Esophagus muscularis mucosa (tissue), 4 donors: ENCODE measurements at places on chromosomes 2 and 18. TPM values are rescaled to one million over a fixed set of nuclear protein-coding genes. Genes with fewer than 3 reads are reported as not detected.
A peak's percentile ranks its signal among the peaks of the same experiment; 100 is the strongest.

The ACTR1B gene
- total RNA-seq, result 86.1 TPM

DNA sequence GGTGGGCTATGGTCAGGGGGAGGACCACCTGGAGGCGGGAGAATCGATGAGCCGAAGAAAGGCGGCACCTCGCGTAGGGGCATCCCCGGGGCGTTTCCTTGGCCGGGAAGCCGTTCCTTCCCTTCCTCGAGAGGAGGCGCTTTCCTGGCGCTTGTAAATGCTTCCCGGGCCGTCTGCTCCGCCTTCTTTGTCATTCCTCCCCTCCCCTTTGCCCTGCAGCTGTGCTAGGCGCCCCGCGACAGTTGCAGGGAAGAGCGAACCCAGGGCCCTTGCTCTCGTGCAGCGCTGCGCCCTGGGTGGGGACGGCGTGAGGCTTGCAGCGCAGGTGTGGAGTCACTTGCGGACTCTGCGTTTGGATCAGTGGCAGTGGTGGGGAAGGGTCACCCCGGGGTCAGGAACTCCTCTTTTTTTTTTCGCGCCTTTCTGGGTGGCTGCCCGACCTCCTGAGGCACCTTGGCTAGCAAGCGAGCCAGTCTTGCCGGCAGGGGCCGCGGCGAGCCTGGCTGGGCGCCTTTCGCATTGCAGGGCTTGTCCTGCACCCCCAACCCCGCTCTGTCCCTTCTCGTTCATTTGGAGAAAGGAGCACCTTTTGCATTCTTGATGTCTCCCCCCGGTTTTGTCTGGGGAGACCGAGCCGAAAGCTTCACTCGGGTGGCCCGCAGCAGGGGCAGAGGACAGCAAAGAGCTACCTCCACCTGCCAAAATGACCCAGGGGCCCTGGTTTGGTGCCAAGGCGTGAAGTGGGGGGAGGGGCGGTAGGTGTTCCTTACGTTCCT lies 858 bp downstream of the KCNS3 start:
- DNase-seq, result no peak

GRCh38 chr2:81304154-81304830 lies 999.7 kb upstream of the LRRTM1 start:
- no peak for DNase-seq

DNA sequence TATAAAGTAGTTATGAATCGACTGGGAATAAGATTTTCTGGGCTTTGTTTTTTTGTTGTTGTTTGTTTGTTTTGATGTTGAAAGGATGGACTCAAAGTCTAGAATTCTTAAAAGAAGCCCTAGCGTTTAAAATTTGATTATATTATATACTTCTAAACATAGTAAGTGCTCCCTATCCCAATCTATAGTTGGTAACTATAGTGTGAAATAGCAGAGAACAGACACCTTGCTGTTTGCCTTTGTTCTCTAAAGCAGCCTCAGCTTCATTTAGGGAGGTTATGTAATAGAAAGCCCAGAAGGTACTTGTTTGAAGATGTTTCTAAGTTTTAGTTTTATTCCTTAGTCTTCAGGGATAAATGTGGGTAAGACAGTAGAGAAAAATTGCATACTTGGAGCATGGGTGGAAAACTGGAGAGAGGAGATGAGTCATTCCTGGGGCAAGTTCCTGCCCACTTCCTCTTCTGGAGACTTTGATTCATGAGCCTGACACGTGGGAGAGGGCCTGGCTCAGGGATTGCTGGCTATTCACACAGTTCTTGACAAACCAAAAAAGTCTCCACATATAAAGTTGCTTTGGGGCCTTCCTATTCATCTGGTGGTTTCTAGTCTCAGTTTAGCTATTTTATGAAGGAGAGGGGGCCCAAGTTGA lies 131.9 kb downstream of the MYO1B start:
- peak; percentile 92 for DNase-seq

DNA sequence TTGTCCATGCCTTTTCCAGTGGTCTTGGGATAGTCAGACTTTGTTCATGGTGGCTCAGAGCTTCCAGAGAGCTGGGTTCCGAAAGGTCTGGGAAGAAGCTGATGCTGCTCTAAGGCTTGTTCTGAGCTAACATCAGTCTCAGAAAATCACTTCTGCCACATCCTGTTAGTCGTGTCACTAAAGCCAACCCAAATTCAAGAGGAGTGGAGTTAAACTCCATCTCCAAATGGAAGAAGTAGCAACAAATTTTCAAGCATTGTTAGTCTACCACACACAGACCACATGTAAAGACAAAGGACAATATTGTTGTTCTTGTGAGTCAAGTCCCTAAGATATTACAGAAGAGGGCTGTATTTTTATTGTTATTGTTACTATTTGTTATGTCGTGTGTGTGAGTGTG lies 77.8 kb downstream of the PID1 start:
- no peak for DNase-seq

GRCh38 chr2:68737711-68738110 lies 3.1 kb downstream of the ARHGAP25 start:
- DNase-seq, result peak; percentile 87

GRCh38 chr2:10325278-10326145 lies 22.8 kb downstream of the HPCAL1 start:
- no peak for DNase-seq
